GM18507 (cell line): ENCODE measurements at places on chromosomes 3 and 15.

GRCh38 chr15:94259121-94259751, 27.9 kb downstream of the MCTP2 start:
- no peak for DNase-seq

DNA sequence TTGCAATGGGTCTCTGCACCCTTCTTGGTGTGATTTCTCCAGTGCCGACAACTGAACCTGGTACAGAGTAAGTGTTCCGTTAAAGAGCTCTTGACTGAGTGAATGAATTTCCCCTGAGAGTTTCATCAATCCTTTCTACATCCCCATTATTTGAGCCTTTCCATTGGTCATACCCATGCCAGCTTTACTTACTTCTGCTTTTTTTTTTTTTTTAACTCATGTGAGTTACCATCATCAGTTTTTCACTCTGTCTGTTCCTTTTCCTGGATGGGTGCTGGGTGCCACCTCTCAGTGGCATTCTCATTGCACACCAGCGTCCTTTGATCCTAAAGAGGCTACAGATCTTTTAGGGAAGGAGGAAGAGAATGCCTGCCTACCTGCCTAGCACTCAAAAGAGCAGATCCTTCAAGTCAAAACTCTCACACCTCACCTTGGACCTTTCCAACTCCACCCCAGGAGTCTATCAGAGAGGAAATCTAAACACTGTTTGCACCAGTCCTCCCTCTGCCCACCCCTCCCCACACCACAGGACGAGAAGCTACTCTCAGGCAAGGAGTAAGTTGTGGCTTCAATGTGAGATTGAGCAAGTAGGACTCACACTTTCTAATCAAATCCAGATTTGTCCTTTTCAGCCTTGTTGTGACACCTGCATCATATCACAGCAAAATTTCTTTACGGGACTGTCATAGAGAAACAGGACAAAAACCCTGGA, 13.1 kb upstream of the USP3 start:
- no peak for DNase-seq

DNA sequence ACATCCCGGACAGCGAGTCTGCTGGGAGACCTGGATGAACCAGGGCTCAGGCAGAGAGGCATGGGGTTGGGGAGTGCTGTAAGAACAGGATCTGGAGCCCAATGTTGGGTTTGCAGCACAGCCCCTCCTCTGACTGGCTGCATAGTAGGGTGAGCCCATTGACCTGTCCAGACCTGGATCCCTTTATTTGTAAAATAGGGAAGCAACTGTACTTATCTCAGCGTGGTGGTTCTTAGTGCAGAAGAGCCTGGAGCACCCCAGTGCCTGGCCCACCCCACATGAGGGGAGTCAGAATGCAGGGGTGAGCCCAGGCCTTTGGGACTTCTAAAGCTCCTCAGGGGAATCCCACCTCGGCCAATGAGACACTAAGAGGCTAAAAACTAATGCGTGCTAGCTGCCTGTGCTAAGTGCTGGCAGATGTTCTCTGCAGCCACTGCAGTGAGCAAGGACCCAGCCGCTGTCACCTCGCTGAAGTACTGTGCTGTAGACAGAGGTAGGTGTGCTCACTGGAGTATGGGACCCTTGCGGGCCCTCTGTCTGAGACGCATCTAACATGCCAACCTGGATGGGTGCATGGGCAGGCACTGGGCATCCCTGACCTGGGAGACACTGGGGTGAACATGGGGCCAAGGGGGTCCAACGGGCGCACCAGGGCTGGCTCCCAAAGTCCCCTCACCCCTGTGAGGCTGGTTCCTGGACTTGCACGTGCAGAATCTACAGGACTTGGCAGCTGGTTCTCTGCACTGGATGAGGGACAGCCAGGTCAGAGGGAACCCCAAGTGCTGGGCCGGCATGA, 95.6 kb downstream of the ATP10A start:
- no peak for DNase-seq

DNA sequence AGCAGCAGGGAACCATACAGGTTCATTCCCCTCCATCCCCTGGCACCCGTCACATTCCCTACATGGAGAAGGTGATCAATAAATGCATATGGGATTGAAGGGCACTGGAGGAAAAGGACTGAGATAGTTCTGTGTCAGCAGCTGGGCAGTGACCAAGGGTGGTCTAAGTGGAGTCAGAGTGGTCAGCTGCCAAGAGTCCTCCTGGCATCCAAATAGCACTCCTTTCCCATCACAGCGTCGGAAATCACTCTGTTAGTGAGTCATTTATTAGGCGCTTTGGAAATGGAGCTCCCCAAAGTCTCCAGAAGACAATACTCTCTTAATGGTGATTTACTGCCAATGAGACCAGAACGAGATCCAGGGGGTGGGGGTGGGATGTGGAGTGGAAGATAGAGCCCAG, 6.8 kb upstream of the TRH start:
- DNase-seq: no peak

DNA sequence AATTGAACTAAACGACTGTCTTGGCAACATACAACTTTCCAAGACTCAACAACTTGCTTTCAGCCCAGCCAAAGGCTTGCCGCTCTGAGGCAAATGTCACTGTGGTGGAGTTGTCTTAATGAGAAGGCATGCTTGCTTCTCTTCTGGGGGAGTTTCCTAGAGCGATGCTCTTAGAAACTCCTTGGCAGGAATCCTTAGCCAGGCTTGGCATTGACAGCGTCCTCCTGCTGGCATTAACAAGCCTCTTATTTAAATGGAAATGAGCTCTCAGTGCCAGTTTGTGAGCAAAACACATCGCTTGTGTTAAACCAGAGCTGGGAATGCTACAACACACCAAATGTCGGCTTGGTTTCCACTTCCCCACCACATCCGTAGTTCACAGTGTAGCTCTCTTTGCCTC, 265.5 kb upstream of the TPRG1 start:
- DNase-seq: no peak

- no peak for DNase-seq
Observed at GRCh38 chr3:52507359-52507758, 12.2 kb downstream of the STAB1 start.

- no peak for DNase-seq
Observed at GRCh38 chr15:77033729-77034671, 36.9 kb downstream of the TSPAN3 start.

DNA sequence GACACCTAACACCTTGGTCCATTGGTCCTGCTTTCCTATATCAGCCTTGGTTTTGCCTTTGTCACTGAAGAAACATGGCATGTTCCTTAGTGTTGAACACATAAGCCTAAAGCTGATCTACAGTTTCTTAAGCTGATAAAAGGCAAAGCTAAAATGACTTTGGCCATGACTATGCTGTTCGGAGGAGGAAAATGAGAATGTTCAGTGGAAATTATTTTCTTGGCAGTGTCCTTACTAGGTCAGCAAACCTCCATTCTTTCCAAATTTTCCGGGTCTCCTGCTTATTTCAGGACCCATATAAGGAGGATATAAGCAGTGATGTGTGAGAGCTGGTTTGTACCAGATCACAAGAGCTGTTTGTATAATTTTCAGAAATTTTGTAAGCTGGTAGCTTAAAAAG, 832.9 kb upstream of the CFAP20DC start:
- no peak for DNase-seq
